ENCODE measurements at places on chromosomes 6 and 20.
A peak's percentile ranks its signal among the peaks of the same experiment; 100 is the strongest.

GRCh38 chr20:19659448-19659847 lies 98.6 kb upstream of the RIN2 start:
- DNase-seq = peak; percentile 19

DNA sequence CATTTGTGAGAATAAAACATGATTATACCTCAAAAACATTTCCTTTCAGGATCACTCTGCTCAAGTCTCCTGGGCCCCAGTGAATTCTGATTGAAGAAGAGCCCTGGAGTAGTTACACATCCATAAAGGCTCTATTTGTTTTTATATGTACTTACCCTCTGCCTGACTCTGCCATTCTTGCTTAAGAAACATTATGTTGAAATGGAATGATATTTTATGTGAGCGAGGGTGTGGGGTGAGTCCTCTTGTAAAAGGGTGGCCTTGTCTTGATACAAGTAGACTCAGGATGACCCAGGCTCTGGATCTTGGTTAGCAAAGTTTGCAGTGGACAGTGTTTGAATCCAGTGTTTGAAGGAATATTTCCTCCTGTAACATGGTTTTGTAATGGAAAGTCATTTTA lies 215.4 kb upstream of the PREP start:
- no peak for DNase-seq

DNA sequence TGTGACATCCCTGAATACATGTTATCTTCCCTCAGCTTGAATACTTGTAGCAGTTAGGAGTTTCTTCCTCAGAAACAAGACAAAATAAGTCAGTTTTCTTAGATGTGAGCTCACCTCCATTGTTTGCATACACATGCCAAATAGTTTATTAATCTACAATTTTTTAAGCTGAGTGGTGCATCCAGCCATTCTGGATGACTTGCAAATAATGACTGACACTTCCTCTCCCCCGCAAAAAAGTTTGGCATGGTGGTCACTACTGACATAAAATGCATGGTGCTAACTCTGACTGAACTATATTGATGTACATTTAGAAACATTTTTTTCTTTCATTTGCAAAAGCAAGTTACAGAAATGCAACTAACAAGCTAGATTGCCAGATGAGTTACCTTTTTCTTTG lies 55.5 kb downstream of the CYB5R4 start:
- DNase-seq = no peak

- no peak for DNase-seq
Observed at GRCh38 chr6:162852840-162853577, 125.2 kb downstream of the PACRG start.

DNA sequence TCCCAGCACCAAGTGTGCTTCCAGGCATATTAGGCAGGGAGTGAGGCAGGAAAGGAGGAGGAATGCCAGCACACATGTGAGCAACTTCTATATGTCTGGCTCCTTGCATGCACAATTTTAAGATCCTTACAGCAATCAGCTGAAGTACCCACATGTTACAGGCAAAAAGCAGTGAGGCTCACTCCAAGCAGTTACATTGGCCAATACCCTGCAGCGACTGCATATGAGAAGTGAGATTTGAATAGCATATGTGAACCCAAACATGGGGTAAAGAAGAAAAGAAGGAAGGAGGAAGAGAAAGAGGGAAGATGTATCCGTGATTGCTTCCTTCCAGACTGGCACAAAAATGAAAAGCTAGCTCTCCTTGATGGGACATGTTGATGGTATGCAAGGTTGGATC lies 193.6 kb downstream of the PTPRT start:
- DNase-seq = no peak

DNA sequence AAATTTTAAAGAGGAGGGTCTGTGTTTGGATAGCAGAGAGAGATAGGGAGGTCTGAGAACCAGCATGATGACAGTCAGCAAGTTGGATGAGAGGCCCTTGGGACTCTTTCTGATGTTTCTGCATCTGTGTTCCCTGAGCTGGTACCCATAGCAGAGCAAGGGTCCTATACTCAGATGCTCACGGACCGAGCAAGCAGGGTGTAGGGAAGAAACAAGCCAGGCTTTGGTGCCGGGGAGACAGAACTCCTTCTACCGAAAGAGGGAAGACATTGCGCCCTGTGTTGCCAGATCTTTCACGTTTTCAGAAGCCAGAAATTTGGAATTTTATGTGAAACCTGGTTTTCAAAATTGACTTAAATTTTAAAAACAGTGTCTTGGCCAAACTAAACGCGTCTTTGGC lies 34.6 kb downstream of the NEDD9 start:
- no peak for DNase-seq
